ENCODE measurements at places on chromosomes 7 and 10.

- no peak for DNase-seq
These were observed 664.2 kb downstream of the NXPH1 start for GRCh38 chr7:9097565-9098060.

DNA sequence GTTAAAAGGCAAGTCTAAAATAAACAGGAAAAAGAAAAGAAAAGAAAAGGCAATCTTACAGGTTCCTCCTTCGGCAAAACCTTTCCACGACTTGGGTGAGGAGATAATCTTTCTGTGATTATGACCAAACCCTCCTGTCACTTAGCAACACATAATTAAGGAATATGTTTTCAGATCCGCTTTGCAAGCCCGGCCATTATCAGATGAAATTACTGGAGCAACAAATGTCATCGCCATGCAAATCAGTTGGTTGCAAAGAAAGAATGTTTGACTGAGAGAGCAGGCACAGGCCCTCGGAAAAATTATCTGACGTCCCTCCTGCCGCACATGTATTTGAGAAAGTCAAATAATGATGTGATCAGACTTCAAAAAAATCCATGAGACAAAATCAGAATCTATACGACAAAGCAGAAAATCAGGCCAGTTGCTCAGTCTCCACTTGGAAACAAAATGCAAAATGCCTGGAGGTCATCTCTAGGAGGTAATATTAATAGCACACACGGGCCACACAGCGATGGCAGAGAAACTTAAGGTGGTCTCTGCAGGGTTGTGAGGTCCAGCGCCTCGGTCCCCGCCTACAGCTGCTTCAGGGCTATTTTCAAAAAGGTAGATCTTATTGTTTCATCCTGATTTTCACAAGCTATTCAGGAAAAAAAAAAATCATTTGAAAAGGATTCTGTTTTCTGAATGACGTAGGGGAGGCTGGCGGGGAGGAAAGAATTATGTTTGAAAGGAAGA is 82.7 kb downstream of the ZRANB1 start:
- no peak for DNase-seq

GRCh38 chr7:5063698-5064097 is 18.0 kb downstream of the RBAK start:
- DNase-seq: no peak

- DNase-seq: no peak
These were observed 6.1 kb downstream of the CCDC3 start for GRCh38 chr10:12995425-12995861.

DNA sequence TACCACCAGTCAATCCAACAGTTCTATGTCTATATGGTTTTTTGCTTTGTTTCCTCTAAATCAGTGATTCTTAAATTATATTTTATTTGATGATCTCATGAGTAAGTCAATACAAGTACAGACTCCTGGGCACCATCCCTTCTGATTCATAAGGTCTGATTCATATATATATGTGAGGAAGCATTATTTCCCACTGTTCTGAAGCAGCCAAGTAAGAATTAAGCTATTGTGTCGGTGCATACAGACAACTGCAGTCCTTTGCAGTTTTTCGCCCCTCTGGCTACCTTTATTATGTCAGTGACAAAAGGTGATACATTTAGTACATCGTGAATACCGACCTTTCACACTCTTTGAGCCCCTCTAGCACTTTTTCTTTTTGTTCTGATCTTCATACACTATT is 1079.6 kb upstream of the C7orf33 start:
- DNase-seq: no peak

- DNase-seq: peak; percentile 79
These were observed 208.3 kb downstream of the USP6NL start for GRCh38 chr10:11403116-11403515.

DNA sequence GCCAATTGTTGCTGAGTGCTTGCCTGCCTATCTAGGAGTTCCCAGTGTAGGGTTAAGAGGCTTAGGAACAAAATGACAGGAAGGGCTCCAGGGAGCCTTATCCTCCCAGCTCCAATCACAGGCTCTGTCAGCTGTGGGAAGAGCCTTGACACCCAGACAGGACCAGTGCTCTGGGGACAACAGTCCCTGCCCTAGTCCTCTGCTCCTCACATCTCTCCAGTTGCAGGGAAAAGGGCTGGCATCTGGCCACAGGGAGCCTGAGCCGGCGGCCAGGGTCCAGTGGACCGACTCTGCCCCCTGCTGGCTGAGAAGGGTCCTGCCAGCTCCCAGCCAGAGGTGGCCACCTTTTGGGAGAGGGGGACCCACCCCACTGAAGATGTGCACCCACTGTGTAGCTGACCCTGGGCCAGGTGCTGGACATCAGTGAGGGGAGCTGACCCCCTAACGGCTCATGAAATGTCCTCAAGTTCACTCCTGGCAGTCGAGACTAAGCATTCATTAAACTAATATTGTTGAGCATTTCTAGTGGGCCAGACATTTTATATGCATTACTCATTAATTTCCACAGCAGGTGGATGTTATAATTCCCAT is 17.6 kb downstream of the DNAJB12 start:
- DNase-seq: peak; percentile 56

GRCh38 chr10:55024713-55025112 is 223.7 kb upstream of the PCDH15 start:
- no peak for DNase-seq

- peak; percentile 56 for DNase-seq
These were observed 31.6 kb downstream of the ST7 start for GRCh38 chr7:116984917-116985316.

DNA sequence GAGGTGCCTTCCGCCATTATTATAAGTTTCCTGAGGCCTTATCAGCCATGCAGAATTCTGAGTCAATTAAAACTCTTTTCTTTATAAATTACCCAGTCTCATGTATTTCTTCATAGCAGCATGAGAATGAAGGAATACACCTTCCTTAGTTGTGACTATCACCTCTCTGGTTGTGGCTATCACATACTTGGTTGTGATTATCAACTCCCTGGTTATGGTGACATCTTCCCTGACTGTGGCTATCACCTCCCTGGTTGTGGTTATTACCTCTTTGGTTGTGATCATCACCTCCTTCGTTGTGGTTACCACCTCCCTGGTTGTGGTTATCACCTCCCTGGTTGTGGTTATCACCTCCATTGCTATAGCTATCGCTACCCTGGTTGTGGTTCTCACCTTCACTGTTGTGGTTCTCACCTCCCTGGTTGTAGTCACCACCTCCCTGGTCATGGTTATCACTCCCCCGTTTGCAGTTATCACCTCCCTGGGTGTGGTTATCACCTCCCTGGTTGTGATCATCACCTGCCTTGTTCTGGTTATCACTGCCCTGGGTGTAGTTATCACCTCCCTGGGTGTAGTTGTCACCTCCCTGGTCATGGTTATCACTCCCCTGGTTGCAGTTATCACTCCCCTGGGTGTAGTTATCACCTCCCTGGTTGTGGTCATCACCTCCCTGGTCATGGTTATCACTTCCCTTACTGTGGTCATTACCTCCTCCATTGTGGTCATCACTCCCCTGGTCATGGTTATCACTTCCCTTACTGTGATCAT is 105.9 kb downstream of the GPR26 start:
- DNase-seq: peak; percentile 29

DNA sequence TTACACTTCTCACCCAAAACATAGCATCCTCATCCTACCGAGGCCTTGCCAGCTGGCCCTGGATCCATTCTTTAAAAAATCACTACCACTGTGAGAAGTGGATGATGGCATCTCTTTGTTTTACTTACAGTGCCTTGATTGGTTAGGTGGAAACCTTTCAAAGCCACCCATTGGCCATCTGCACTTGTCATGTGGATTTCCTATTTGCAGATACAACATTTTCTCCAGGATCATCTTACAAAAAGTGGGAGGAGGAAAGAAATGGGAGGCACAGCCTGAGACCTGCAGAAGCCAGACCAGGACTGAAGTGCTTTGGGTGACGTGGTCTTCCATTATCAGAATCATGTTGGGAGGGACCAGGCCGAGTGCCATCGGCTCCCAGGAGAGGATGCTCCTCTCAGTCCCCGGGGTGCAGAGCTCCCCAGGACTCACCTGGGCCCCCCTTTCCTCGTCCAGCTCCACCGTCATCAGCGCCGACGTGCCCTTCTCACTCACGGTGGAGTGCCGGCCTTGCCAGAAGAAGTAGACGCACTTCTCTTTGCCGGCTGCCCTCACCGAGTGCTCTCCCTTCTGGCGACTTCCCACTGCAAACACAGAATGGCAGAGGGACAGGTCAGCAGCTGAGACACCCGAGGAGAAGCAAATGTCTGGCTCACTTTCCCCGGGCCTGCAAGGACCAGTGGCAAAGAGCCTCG is 161.2 kb downstream of the SVIL start:
- DNase-seq: no peak
